ENCODE measurements at places on chromosomes 2 and 18.

GRCh38 chr18:59752666-59753065 lies 55.4 kb upstream of the CCBE1 start:
- DNase-seq = no peak

GRCh38 chr2:217616936-217617335 lies 385.9 kb downstream of the TNS1 start:
- no peak for DNase-seq

GRCh38 chr2:160052531-160052930 lies 9.9 kb downstream of the PLA2R1 start:
- no peak for DNase-seq

GRCh38 chr2:52520644-52521043 lies 1247.0 kb upstream of the CHAC2 start:
- DNase-seq = no peak

GRCh38 chr2:85718009-85718391 lies 23.8 kb downstream of the GNLY start:
- DNase-seq = no peak

DNA sequence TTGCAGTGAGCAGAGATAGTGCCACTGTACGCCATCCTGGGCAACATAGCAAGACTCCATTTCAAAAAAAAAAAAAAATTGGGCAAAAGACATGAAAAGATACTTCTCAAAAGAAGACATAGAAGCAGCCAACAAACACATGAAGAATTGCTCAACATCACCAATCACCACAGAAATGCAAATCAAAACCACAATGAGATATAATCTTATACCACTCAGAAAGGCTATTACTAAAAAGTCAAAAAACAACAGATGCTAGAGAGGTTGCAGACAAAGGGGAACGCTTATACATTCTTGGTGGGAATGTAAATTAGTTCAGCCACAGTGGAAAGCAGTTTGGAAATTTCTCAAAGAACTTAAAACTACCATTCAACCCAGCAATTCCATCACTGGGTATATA lies 43.1 kb upstream of the CHAC2 start:
- DNase-seq = no peak

DNA sequence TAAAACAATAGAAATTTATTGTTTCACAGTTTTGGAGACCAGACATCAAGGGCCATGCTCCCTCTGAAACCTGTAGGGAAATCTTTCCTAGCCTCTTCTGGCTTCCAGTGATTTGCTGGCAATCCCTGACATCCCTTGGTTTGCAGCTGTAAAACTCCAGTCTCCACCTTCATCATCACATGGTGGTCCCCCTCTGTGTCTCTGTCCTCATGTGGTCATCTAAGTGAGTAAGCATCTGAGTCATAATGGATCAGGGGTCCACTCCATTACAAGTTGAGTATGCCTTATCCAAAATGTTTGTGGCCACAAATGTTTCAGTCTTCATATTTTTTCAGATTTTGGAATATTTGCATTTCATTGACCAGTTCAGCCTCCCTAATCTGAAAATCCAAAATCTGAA lies 5.6 kb upstream of the SGPP2 start:
- no peak for DNase-seq
